Activated CD4-positive, alpha-beta T cell treated with anti-CD3 and anti-CD28 coated beads, Interleukin-2, amount 10 ng/mL, durations not matched to agents 24 days and 14 days (primary cell): ENCODE measurements at places on chromosomes 1 and 21.

DNA sequence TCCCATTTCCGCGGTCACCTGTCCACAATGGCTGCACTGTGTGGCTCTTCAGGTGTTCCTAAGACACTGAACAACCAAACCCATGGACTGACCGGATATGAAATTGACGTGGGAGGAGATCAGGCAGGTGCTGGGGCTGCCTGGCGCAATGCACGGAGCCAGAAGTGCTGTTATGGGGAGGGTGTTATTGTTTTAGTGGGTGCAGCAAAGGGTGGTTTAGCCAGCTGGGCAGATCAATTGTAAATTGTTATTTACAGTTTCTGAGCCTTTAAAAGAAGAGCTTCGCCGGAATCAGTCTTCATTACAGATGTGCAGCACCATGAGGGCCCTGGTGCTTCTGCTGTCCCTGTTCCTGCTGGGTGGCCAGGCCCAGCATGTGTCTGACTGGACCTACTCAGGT lies at the start of gene CA6:
Gene CA6, plus strand, starts transcription at position 301 of the 400 bp plus-strand sequence. Its CDS starts 19 bp downstream, at position 320.
- DNase-seq, result no peak

- DNase-seq, result no peak
These were observed 43.3 kb downstream of the LRRC53 start for GRCh38 chr1:74468982-74469603.

DNA sequence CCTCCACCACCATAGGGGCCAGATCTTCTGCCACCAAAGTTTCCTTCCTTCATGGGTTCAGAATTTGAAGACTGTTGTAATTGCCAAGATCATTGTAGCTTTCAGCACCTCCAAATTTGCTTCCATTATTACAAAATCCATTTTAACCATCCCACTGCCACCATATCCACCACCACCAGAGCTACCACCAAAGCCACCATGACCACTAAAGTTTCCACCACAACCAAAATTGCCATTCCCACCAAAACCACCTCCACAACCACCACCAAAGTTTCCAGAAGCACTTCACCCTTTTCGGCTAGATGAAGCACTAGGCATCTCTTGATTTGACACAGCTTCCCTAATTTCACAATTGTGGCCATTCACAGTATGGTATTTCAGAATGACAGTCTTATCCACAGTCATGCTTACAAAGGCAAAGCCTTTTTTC lies 45.2 kb downstream of the SLC30A7 start:
- peak; percentile 71 for DNase-seq

DNA sequence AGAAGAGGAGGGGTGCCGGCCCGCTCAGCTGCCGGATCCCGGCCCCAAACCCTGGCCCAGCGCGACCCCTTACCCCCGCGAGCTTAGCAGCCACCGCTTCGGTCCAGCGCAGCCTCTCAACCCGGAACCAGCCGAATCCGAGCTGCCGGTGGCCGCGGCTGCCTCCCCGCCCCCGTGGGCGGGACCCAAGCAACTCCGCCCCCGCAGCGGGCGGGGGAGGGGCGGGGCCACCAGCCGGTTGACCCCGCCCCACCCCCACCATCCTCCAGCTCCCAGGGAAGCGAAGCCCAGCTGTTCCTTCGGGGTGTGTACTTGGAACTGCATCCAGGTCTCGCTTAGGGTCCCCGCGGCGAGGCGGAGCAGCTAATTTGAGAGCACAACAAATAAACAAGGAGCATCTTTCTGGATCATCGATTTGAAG lies at the start of gene TRIM62:
Gene TRIM62, minus strand, starts transcription at position 123 of the 421 bp plus-strand sequence. CDS start 611 bp downstream, outside the sequence.
- DNase-seq, result peak; percentile 94

DNA sequence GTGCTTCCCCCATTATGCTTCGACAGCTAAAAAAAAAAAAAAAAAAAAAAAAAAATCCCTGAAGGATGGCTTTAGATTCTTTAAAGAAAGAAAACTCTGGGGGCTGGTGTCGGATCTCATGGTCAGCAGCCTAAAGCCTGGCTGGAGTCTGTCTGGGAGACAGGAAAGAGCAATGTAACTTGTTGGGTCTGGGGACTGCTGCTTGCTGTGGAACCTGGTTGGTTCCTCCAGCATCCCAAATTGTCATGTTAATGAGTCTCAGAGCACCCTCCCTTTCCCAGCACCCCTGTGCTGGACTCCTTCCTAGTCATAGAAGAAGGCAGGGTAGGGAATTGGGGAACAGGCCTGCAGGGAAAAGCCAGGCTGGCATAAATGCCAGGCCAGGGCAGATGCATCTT lies 3.0 kb downstream of the KCNC4 start:
- DNase-seq, result no peak

DNA sequence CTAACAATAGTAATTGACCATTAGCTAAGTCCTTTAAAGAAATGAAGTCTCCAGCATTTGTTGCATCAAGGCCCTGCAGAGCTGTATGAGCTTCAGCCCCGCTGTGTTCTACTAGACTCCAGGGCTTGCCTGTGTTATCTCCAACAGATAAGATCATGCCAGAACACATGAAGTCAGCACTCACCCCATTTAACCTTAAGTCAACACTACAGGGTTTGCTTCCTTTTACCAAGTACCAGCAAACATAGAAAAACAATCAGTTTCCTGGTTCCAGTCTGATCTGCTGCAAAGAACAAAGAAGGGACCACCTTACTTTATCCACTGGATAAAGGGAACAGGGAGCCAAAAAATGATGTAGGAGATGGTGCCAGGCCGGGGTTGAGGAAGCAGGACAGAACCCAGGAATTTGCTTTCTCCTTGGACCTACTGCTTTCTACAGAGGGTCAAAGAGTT lies 41.3 kb upstream of the ENAH start:
- DNase-seq, result no peak

DNA sequence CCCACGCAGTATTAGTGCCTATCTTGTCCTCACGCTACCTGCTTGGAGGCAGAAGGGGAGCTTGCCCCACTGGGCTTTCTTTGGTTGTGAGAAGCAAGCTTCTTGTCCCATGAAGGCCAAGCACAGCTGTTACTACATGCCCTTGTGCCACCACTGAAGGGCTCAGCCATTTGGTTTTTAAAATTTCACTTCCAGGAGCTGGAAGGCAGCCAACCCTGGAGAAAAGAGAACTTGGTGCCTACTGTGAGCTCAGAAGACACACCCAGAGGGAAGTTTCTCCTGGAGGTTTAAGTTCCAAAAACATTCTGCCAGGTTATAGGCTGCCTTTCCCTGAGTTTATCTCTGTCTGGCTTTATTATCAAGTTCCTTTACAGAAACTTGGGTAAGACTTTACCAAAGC lies 187.4 kb downstream of the SLC35F3 start:
- DNase-seq, result no peak

DNA sequence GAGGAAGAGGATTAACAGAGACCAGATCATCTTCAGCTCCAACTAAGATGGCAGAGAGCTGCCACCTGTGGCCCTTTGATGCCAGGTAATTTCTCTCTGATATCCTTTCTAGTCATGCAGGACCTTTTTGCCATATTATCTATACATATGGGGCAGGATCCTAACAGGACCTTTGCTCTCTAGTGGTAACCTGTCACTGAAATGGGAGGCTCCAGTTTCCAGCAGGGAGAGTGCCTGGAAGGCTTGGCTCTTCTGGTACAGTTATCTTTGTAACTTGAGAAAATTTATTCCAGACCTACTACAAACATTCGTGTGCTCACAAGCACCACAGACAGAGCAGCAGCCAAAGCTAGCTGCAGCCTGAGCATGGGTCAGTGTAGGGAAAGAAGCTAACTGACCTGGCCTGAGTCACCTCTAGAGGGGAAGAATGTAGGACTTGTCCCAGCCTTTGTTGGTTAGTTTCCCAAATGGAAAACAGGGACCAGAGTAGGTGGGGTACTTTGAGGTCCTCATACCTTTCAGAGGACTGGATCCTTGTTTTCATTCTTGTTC lies 86.5 kb upstream of the MACF1 start:
- no peak for DNase-seq

- DNase-seq, result no peak
These were observed 24.3 kb upstream of the NID1 start for GRCh38 chr1:236089046-236089773.
